ENCODE measurements at places on chromosomes 3 and 15. TPM values are rescaled to one million over a fixed set of nuclear protein-coding genes. Genes with fewer than 3 reads are reported as not detected.

- H3K4me3 ChIP-seq = no peak overlapping the region
- peak overlapping the region; percentile 21 for H3K27ac ChIP-seq
- H3K27me3 ChIP-seq = no peaks in the 10 kb centered on the region
- H3K36me3 ChIP-seq = no peaks in the 10 kb centered on the region
Observed at GRCh38 chr15:63232405-63232804, 43.0 kb downstream of the RAB8B start.

DNA sequence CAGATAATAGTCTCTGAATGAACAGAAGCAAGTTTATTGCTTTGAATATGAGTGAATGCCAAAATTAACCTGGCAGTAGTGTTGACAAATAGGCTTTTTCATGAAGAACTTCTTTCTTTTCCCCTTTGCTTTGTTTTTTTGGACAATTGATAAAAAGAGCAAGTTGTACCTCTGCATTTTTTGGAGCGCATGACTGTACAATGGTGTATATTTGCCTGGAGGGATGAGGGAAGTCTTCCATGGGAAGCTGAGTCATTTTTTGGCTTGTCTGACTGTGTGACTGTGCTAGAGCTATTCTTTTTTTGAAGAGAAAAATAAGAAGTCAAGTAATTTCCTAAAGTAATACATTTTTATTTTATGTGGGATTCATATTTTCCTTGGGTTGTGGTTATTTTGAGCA lies 186.9 kb downstream of the KLHL25 start:
- peaks cover 27% of the 10 kb centered on the region for H3K4me1 ChIP-seq
- H3K36me3 ChIP-seq = no peaks in the 10 kb centered on the region
- no peak overlapping the region for H3K4me3 ChIP-seq
- peak overlapping the region; percentile 60 for H3K27ac ChIP-seq

The ITPKA gene
- polyA plus RNA-seq = 28.4 TPM

The POU1F1 gene
- polyA plus RNA-seq = not detected

DNA sequence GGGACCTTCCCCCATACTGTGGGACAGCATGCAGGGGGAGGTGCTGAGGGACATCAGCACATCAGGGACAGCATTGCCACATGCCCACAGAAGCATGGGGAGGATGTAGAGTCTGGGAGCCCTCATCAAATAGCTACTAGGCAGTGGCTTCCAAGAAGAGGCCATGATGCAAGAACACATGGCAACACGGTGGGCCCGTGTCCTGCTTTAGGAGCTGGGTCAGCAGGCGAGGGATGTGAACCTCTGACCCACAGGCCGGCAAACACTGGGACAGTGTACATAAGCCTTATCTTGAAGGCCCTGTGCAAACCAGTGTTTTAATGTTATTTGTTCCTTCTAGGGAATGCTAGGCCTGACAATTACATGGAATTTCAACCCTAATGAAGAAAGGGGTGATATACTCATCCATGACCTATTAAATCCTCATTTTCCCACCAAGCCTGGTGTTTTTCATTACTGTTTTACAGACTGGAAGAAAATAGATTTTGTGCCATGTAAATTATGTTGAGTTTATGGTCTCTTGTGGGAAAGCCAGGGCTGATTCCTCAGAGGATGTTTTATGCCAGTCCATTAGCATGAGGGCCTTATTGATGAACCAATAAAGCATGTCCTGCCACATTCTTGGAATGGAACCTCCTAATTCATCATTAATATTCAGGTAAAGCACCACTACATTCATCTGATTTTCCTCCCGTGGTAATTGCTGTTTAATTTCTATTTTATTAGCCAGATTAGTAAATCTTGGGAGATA lies 61.7 kb upstream of the SLC25A26 start:
- H3K27me3 ChIP-seq = no peaks in the 10 kb centered on the region
- no peak overlapping the region for H3K4me3 ChIP-seq
- DNase-seq = no peak
- no peaks in the 10 kb centered on the region for H3K36me3 ChIP-seq
- H3K4me1 ChIP-seq = peaks cover 9% of the 10 kb centered on the region

DNA sequence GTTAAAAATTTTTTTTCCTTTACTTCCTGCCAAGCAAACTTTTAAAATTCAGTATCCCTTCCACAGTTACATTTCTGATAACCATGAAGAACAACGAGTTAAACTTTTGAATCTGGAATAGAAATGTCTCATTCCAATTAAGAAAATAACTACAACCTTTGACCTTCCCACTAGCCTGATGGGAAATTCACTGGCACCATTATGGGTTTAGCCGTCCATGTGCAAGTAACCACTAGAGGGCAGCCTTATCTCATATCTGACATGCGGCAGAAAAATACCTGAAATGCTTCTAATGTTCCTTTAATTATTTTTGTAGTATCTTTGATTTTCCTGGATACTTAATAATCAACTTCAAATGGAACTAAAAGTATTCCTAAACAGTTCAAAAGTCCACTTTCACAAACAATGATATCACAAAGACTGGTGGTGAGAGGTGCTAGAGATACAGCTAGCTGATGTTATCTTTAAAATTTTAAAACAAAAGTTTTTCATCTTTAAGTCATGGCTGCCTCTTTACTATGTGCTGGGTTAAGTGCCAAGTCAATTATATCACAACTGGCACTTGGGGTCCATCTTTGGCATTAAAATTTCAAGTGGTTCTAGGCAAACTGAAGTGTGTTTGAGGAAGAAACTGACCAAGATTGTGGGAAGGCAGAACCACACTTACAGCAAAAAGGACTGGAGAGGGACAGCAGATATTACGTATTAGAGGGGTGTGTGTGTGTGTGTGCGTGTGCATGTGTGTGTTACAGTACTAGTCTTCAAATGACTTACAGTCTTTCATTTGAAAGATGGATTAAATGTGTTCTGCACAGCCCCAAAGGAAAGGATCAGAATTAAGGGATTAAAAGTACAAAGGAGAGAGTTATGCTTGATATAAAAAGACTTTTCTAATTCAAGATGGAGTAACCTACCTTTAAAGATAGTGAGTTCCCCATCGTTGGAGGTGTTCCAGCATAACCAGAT lies 107.1 kb upstream of the ICE2 start:
- no peaks in the 10 kb centered on the region for H3K27me3 ChIP-seq
- no peak overlapping the region for H3K4me3 ChIP-seq
- H3K27ac ChIP-seq = no peak overlapping the region
- no peak for DNase-seq
- H3K4me1 ChIP-seq = peaks cover 7% of the 10 kb centered on the region

GRCh38 chr3:107962946-107963345 lies 127.9 kb downstream of the CD47 start:
- DNase-seq = no peak
- no peak overlapping the region for H3K4me3 ChIP-seq
- H3K27ac ChIP-seq = no peak overlapping the region
- no peaks in the 10 kb centered on the region for H3K36me3 ChIP-seq
- peaks cover 7% of the 10 kb centered on the region for H3K4me1 ChIP-seq
- H3K27me3 ChIP-seq = no peaks in the 10 kb centered on the region

The EPHB3 gene
- 20.2 TPM for polyA plus RNA-seq

The ATG7 gene
- polyA plus RNA-seq = 12.6 TPM

DNA sequence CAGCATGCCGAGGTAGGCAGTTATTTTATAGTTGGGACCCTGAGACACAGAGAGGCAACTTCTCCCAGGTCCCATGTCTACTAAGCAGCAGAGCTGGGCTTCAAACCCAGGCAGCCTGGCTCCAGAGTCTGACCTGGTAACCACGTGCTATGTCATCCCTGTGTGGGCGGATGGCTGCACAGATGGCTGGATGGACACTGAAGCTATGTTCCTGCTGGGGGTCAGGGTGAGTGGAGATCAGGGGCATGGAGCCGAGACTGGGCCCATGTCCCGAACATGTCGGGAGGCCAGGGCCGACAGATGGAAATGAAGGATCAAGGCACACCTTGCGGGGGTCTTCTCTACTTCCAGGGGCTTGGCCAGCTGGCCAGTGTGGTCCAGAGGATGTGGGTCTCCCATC lies 9.3 kb upstream of the FBLN2 start:
- H3K36me3 ChIP-seq = no peaks in the 10 kb centered on the region
- no peaks in the 10 kb centered on the region for H3K27me3 ChIP-seq
- no peaks in the 10 kb centered on the region for H3K4me1 ChIP-seq

DNA sequence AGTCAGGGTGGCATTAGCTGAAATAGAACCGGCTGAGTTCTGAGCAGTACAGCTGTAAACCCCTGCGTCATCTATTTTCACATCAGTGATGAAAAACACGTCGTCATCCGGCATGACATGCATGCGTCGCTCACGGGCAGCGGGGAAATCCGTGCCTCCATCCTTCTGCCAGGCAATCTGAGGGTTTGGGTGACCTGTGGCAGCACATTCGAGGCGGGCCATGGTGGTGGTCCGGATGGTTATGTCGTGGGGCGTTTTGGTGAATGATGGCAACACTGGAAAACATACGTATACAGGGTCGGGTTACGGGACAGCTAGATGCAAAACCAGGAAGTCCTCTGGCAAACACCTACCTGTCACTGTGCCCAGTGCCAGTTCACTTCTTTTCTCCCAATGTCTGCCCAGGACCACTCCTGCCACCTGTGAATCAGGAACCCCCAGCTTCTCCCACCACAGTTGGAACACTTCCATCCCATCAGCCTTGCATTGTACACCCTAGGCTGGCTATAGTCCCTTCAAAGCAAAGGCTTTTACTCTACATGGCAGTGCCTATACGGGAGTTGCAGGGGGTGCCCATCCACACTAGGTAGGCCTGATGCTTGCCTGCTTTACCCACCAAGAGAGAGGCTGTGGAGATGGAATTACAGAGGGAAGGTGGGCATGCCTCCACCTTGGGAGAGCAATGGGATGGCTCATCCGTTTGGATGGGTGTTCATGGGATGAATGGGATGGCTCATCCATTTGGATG lies 116.7 kb downstream of the LRIG1 start:
- DNase-seq = no peak
- H3K27ac ChIP-seq = no peak overlapping the region
- H3K4me1 ChIP-seq = peaks cover 20% of the 10 kb centered on the region
- H3K36me3 ChIP-seq = peaks cover 83% of the 10 kb centered on the region

DNA sequence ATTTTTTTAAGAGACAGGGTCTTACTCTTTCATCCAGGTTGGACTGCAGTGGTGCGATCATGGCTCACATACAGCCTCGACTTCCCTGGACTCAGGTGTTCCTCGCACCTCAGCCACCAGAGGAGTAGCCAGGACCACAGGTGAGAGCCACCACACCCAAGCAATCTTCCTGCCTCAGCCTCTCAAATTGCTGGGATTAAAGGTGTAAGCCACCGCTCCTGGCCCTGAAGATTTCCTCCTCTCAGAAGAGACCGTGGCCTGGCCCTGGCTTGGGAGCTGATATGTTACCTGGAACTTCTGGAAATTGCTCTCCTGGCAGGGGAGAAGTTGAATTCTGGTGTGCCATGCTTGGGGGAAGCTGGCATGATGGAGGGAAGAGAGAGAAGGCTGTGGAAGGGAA lies 36.2 kb downstream of the PPCDC start:
- H3K27ac ChIP-seq = no peak overlapping the region
- no peaks in the 10 kb centered on the region for H3K27me3 ChIP-seq
- no peak overlapping the region for H3K4me3 ChIP-seq
- no peak for DNase-seq

The PCOLCE2 gene
- 13.2 TPM for polyA plus RNA-seq

The CNTN6 gene
- polyA plus RNA-seq = not detected

DNA sequence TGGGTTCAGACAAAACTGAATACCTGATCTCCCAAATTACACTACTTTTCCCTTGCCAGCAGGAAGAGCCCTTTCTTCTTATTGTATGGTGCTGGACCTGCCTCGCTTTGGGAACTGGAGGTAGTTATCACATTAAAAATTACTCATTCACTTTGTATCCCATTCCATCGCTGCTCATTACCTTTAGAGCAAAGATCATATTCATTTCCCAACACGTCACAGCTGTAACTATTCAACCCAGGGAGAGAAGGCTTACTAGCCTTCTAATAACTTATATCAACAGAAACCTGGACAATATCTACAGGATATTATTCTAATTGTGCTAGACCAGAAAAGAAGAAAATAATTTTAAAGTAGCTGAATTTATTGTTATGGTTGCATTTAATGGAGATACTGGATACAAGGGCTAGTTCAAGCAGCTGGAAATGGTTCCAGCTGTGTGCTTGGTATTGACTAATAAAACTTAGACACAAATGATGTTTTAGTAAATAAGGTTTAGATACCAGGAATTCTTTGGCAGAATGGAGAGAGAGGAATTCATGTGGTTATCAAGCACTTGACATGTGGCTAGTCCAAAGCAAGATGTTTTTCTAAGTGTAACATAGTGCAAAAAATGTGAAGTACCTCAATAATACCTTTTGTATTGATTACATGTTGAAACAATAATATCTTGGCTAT lies 656.3 kb downstream of the ROBO1 start:
- H3K4me1 ChIP-seq = peaks cover 4% of the 10 kb centered on the region
- H3K27me3 ChIP-seq = no peaks in the 10 kb centered on the region
- no peaks in the 10 kb centered on the region for H3K36me3 ChIP-seq
- H3K4me3 ChIP-seq = no peak overlapping the region
- no peak overlapping the region for H3K27ac ChIP-seq
- no peak for DNase-seq

DNA sequence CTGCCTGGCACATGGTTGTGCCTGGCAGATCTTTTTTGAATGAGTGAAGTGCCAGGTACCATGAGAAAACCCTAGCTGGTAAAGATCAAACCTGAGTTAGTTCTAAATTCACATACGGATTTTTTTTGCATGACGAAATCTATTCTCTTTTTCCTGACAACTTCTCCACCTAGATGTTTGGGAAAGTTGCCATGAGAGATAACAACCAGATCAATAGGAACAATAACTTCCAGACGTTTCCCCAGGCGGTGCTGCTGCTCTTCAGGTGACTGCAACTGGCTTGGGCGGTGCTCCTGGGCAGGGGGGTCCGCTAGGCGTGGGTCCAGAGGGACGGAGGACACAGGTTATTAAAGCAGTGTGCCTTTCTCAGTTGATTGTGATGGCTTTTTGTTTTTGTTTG lies 71.8 kb downstream of the CHDH start:
- H3K27me3 ChIP-seq = no peaks in the 10 kb centered on the region
- H3K27ac ChIP-seq = no peak overlapping the region
- H3K4me3 ChIP-seq = no peak overlapping the region
- H3K36me3 ChIP-seq = no peaks in the 10 kb centered on the region
- H3K4me1 ChIP-seq = peaks cover 13% of the 10 kb centered on the region
- DNase-seq = no peak

DNA sequence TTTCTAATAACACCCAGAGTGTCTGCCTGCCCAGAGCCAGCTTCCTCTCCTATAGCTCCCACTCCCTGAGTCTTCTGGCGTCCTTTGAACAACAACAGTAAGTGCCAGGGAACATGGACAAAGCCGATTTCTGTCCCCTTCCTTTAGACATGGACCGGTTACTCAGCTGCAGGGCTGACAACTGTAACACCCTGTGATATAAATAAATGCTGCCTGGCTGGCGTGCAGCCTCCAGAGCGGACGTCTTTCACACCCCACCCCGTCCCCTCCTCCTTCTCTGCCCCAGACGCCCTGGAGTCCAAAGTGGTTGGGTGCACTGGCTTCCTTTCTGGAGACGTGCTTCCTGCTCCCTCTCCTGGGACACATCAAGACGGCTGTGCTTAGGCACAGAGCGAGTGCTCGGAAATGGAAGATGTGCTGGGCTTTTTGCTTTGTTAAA lies 281.9 kb upstream of the LRRFIP2 start:
- H3K4me3 ChIP-seq = peak overlapping the region; percentile 10
- no peaks in the 10 kb centered on the region for H3K27me3 ChIP-seq

Measured in sigmoid colon (tissue), 7 donors.